ENCODE measurements at places on chromosomes 13 and 19.
A peak's percentile ranks its signal among the peaks of the same experiment; 100 is the strongest.

DNA sequence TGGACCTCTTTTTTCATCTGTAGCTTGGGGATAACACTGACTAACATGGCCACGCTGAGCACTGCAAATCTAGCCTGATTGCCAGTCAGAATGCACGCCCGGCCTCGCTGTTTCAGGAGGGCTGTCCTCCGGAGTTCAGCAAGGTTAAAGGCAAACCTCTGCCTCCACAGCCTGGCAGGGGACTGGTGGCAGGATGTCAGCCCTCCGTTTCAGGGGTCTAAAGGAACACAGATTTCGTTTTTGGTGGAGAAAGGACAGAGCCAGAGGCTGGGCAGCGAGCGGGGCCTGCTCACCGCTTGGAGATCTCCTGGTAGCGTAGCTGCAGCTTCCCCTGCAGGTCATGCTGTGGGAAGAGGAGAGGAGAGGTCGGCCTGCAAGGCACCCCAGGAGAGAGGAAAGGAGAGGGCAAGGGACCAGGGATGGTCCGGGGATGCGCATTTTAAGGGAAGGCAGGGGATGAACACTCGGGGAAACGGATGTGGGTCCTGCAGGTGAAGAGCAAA is 560 bp downstream of the NDUFA7 start:
- no peak for DNase-seq

DNA sequence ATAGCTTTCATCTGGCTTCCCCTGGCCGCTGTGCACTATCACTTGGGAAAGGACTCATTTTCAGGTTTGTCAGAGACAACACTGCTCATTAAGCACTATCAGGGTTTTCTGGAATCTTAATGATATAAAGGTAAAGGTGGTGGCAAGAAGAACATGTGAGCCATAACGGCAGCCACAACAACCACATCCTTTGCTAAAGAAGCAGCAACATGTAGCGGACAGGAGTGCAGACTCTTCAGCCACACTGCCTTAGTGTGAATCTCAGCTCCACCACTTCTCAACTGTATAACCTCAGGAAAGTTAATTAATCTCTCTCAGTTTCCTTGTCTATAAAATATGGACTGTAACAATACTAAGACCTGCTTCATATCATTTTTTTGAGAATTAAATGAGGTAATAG is 24.1 kb upstream of the MIR17HG start:
- no peak for DNase-seq

DNA sequence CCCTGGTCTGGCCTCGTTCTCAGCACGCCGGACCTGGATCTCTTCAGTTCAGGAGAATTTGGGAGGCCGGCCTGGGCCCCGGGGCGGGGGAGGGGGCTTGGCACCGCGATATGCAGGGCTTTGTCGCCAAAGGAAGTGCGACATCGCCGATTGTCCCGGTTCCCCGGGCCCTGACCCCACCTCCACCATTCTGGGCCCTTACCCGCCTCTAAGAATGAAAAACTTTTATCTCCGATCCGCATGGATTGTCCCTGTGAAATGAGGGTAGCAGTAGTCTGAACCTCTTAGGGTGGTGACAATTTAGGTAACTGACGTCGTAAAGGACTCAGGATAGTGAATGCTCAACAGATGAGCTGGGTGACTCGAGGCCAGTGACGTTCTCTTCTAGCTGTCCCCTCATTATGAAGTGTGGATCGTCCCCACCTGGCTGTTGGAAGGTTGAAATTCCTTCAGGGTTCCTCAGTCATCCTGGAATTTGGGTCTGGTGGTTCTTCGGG is 650 bp downstream of the DDA1 start:
- no peak for DNase-seq

GRCh38 chr13:51444922-51445321 is 7.9 kb downstream of the INTS6 start:
- DNase-seq, result peak; percentile 16

DNA sequence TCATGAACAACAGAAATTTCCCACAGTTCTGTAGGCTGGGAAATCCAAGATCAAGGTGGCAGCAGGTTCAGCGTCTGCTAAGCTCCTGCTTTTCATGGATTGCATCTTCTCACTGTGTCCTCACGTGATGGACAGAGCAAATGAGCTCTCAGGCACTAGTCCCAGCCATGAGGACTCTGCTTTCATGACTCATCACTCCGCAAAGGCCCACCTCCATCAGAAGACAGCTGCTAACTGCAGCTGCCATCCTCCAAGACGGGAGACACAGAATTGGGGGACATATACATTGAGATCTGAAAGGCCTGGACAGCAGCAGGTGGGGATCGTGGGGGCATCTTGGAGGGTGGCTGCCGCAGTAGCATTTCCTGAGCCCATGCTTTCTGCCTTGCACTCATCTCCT is 44.4 kb upstream of the SPATA13 start:
- DNase-seq, result no peak

GRCh38 chr13:112449545-112449930 is 73.4 kb downstream of the SPACA7 start:
- DNase-seq, result no peak

DNA sequence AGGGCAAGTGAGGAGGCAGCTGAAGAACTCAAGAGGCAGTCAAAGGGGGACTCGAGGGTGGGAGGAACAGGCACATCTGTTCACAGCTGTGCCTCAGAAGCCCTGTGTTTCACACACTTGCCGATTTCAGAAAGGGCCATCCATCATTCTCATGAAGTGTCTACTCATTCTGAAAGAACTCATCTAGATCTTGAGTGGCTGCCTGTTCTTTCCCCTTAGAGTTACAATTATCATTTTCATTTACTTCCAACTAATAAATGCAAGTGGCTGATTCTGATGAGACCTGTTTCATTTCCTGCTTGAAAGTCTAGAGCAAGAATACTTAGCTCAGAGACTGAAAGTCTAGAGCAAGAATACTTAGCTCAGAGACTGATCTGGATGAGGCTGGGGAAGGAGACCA is 1145.1 kb downstream of the UQCRFS1 start:
- no peak for DNase-seq

DNA sequence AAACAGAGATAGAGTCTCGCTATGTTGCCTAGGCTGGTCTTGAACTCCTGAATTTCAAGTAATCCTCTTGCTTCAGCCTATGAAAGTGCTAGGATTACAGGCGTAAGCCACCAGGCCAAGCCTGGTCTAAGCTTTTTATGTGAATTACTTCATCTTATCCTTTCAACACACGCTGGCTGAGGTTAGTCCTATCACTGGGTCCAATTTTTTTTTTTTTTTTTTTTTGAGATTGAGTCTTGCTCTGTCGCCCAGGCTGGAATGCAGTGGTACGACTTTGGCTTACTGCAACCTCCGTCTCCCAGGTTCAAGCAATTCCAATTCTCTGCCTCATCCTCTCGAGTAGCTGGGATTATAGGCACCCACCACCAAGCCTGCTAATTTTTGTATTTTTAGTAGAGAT is 10.4 kb downstream of the MYO1F start:
- DNase-seq, result no peak

DNA sequence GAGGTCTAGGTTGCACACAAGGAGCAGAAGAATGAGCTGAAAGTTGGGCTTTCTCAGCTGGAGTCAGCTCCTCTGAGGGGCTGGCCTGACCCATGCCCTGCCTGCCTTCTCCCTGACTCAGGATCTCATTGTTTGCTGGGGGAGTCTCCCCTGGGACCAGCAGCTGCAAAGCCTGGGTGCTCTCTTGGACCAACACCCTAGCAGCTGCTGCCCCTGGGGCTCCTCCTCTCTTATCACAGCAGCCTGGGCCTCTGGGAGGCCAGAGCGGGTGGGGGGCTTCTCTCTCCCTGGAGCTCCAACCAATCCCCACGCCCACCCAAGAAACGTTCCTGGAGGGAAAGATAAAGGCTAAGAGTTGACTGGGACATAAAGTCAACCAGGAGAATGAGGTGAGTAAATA is 1.6 kb upstream of the FCGBP start:
- no peak for DNase-seq

DNA sequence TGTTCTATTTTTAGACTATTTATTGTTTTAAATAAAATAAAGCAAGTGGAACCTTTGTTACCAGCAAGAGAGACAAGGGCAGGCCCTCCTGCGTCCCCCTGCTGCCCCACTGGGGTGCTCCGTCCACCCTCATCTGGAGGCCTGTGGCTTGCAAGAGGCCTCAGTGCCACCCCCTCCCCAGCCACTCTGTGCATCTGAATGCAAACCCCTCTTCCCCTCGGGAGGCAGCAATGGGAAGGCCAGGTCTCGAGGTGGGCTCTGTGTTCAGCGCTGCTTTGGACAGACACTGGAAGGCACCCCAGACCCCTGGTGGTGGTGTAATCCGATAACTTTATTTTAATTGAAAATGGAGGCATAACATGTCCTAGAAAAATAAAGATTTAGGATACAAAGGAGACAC is 4.6 kb downstream of the SIX5 start:
- no peak for DNase-seq

GRCh38 chr13:62171697-62172096 is 756.0 kb upstream of the PCDH20 start:
- DNase-seq, result no peak

GRCh38 chr19:2278459-2279158 is 3.4 kb downstream of the PEAK3 start:
- no peak for DNase-seq

- DNase-seq, result no peak
These were observed 16.4 kb downstream of the PLEKHF1 start for GRCh38 chr19:29681422-29682235.

DNA sequence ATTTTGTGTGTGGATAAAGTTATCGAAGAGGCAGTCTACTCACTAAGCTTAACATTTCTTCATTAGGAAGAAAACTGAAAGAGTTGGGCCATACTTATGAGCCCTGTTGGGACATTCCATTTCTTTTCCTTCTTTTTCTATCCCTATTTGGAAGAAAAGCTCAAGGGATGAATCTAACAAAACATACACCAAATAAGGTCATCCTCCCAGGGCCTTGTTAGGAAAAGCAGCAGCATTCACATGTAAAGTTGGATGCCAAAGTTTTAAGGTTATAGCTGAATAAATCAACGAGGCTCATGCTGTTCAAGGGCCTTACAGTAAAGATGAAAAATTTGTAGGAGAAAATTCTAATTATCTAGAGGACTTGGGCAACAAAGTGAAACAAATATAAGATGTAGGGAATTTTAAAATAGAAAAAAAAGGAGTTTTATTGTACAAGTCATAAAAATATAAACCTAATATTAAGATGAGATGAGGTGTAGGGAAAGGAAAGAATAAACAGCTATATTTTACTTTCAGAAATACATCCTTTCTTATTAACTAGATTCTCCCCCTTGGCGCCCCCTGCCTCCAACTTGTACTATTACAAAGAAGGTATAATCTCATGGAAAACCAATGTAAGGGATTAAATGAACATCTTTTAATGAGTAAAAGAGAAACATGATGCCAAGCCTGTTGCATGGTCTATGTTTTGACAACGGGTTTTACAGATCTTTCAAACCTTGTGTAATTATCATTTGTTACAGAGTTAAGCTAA is 160.4 kb downstream of the PCDH20 start:
- DNase-seq, result no peak

DNA sequence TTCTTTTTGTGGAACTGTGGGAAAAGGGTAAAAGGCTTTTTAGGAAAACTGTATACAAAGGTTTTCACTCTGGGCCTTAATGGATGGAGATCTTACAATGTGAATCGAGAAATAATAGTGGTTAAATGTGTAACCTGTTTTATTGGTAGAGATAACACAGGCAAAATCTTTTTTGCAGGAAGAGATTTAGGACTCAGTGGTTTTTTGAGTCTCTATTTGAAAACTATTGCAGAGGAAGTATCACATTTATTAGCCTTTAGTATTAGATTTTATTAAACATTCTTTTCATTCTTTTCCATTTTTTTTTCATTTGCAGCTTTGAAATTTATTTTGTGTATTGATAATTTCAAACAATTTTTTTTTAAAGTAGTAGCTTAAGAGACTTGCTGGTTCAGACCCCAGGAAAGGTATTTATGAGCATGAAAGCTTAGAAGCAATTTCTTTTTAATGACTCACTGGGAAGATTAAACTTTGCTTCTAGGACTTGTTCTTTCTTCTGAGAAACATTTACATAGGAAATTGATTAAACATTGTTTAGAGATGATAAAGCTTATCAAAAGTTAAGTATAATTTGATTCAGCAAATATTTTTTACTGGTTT is 10.5 kb downstream of the KLF5 start:
- no peak for DNase-seq

DNA sequence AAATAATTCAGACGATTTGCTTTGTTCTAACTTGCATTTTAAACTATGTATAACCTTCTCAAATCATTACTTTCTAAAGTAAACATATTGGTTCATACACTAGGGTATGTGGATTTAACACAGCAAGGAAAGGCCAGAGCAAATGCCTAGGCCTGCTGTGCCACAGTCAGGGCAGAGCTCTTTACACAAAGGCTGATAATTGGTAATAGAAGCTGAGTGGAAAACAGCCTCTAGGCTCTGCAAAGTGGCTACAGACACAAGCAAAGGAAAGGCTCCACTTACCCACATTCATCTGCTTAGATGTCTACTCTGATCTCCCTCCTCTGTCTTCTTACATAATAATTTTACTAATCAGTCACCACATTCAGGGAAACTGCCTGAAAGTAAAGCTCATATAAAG is 382.9 kb downstream of the OLFM4 start:
- DNase-seq, result no peak

DNA sequence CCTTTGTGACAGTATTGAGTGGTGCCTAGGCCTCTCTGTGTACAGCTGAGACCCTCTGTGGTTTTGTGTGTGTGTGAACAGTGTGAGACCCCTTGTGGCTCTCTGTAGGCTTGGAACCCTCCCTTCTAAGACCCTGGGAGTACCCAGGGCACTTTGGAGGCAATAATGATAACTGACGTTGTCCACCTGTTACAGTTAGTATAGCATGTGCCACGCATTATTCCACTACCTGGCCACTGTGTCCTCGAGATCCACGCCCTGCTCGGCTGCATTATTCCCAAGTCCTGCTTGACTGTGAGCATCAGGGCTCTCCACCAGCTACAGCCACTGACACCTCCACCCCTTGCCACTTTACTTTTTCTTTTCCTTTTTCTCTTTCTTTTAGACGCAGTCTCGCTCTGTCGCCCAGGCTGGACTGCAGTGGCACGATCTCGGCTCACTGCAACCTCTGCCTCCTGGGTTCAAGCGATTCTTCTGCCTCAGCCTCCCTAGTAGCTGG is 2.0 kb downstream of the GRAMD1A start:
- DNase-seq, result no peak

- DNase-seq, result no peak
These were observed 52.0 kb upstream of the TNFRSF19 start for GRCh38 chr13:23518231-23518630.

DNA sequence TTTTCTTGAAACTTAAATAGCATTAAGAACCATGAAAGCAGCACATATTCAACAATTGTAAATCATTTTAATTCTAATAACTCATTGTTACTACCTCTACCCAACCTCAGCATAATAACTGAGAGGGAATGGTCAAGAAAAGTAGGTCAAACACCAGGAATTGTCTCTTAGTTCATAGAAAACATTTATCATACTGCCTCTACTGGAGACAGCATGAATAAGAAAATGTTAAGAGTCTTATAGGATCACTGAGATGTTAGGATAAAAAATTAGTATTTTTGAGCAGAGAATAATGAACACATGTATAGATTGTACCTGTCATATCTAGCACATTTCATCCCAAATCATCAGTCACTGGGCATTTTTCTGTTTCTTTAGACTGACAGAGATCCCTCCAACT is 515.3 kb downstream of the PCDH9 start:
- DNase-seq, result no peak

All from right lung (tissue), 10 donors.